SJSA1 (cell line): ENCODE measurements at places on chromosomes 4 and X.

DNA sequence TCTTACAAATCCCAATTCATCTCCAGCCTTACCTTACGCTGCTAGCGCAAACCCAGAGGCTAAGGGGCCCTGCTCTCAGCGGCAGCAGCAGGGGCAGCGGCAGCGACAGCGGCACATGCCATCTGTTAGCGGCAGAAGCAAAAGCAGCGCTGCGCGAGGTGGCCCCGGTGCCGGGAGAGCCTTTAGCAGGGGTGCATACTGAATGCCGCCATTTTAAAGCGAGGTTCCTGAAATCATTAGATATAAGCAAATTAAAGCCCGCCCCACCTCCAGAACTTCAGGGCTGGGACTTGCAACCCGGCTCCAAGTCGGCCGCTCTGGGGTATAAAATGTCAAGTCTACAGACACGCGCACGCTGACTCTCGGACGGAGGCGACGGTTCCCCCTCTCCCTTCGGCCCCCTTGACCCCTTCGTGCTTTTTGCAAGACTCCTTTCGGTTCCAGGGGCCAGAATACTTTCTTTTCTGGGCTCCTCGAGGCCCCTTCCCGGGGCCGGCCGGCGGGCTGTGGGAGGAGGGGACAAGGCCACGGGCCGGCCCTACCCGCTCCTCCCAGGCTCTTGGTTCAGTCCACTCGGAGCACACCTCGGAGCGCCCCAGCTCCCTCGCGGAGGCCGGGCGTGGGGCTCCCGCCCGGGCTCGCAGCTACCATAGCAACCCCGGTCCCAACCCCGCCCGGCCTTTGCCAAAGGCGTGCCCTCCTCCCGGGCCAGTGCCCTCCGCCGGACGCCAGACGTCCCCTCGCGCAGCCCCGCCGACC lies at the start of gene MBNL3:
Gene MBNL3, minus strand, starts transcription at position 220 of the 759 bp plus-strand sequence. CDS start 49,427 bp downstream, outside the sequence.
- peak within 1 kb of the TSS; percentile 31 for H3K4me3 ChIP-seq
- H3K27me3 ChIP-seq: peaks cover 49% of the 10 kb centered on the region
- no peaks in the 10 kb centered on the region for H3K36me3 ChIP-seq
- H3K4me1 ChIP-seq: peaks cover 11% of the 10 kb centered on the region
- peak; percentile 36 for DNase-seq
- no peak within 1 kb of the TSS for H3K27ac ChIP-seq

- peaks cover 5% of the 10 kb centered on the region for H3K4me1 ChIP-seq
- DNase-seq: no peak
- H3K36me3 ChIP-seq: no peaks in the 10 kb centered on the region
Observed at GRCh38 chrX:25005034-25005381, 10.8 kb downstream of the ARX start.

- no peak overlapping the region for H3K27ac ChIP-seq
- H3K4me3 ChIP-seq: no peak overlapping the region
- no peaks in the 10 kb centered on the region for H3K36me3 ChIP-seq
- no peak for DNase-seq
Observed at GRCh38 chrX:130176354-130176776, 4.6 kb downstream of the RAB33A start.

GRCh38 chr4:718460-718859 lies 12.8 kb downstream of the PCGF3 start:
- no peak overlapping the region for H3K4me3 ChIP-seq
- no peaks in the 10 kb centered on the region for H3K4me1 ChIP-seq
- no peaks in the 10 kb centered on the region for H3K27me3 ChIP-seq
- no peaks in the 10 kb centered on the region for H3K36me3 ChIP-seq
- no peak overlapping the region for H3K27ac ChIP-seq

DNA sequence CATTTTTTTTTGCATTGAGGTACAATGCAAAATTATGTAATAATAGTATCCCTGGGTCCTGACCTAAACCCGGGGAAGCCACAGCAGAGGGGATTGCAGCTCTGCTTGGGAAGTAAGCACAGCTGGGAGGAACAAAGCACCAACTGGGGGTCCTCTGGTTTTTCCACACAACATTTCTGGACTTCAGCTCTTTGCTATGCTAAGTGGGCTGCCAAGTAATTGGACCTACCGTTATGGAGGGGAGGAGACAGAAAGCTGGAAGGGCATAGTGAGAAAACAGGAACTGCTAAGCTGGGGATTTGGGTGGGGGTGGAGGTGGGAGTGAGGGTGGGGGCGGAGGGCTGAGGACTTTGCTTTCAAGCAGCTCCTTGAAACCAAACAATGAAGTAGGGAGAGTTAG lies 183.3 kb downstream of the ZIC3 start:
- no peak overlapping the region for H3K4me3 ChIP-seq
- no peak overlapping the region for H3K27ac ChIP-seq
- no peaks in the 10 kb centered on the region for H3K27me3 ChIP-seq
- DNase-seq: no peak

DNA sequence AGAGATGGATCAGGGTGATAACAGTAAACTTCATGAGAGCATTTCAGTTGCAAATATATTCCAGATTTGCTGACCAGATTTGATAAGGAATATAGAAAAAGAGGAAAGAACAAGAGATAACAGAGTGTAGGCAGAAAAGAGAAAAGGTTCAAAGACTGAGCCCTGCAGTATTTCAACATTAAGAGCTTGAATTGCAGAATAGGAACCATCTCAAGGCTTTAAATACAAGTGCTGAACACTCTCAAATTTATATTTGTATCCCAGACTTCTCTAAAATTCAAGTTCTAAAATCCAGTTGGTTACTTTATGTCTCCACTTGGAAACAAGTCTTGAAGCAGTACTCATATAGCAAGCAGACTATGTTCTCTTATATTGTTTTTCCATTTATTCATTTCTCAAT lies 9.7 kb upstream of the MYOZ2 start:
- no peak overlapping the region for H3K4me3 ChIP-seq
- no peaks in the 10 kb centered on the region for H3K27me3 ChIP-seq
- no peaks in the 10 kb centered on the region for H3K4me1 ChIP-seq
- no peaks in the 10 kb centered on the region for H3K36me3 ChIP-seq
- DNase-seq: no peak

DNA sequence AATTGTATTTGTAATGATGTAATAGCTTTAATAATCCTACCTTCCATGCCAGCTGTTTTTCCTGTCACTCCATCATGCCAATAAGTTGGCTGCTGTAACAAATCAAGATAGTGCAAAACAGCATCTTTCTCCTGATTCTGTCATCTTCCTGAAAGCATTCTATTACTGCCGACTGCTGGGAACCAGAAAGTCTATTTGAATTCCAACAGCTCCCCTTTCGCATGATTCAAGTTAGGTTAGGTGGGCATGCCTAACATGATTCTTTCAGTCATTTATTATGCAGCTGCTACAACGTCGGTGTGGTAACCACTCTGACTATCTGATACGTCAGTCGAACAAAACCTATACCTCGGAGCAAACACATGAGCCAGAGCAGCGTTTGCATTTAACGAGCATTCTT lies 127.9 kb upstream of the DMD start:
- no peaks in the 10 kb centered on the region for H3K36me3 ChIP-seq
- no peak overlapping the region for H3K27ac ChIP-seq
- DNase-seq: no peak
- H3K27me3 ChIP-seq: no peaks in the 10 kb centered on the region

- DNase-seq: no peak
- H3K4me1 ChIP-seq: no peaks in the 10 kb centered on the region
- H3K36me3 ChIP-seq: no peaks in the 10 kb centered on the region
Observed at GRCh38 chrX:137545711-137546651, 19.9 kb upstream of the ZIC3 start.

DNA sequence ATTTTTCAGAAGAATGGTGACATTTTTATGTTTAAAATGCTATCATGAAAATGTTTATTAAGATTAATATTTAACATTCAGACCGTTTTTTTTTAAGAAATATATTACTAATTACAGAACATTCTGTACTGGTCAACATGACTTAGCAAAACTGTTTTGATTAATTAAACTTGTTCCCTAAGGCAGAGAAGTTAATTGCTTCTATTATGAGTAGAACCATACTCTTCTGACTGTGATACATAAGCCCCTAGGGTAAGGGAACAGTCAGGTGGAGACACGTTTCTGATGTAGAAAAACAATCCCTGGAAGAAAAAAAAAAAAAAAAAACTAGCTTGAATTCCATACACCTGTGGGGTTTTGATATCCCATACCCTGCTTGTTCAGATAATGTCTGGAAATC lies 97.4 kb downstream of the GPM6A start:
- no peak for DNase-seq
- H3K4me1 ChIP-seq: no peaks in the 10 kb centered on the region
- H3K36me3 ChIP-seq: no peaks in the 10 kb centered on the region
- no peaks in the 10 kb centered on the region for H3K27me3 ChIP-seq
- no peak overlapping the region for H3K27ac ChIP-seq
- no peak overlapping the region for H3K4me3 ChIP-seq

DNA sequence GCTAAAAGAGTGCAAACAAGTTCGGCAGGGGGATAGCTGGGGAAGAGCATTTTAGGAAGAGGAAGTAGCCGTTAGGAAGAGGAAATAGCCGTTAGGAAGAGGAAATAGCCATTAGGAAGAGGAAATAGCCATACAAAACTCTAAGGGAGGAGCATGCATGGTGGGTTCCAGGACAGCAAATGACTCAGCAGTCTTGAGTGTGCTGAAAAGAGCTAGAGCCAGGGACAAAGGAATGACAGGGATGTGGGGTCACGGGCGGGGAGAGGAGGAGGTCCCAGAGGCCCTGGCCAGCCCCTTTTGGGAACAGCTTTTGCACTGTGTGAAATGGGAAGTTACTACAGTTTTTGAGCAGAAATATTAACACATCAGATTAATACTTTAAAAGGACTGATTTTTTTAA lies 882.6 kb downstream of the TRIML1 start:
- H3K4me1 ChIP-seq: no peaks in the 10 kb centered on the region
- H3K4me3 ChIP-seq: no peak overlapping the region
- no peaks in the 10 kb centered on the region for H3K36me3 ChIP-seq
- no peak overlapping the region for H3K27ac ChIP-seq
- H3K27me3 ChIP-seq: no peaks in the 10 kb centered on the region

- H3K4me3 ChIP-seq: no peak overlapping the region
- H3K27ac ChIP-seq: no peak overlapping the region
- H3K4me1 ChIP-seq: no peaks in the 10 kb centered on the region
- no peak for DNase-seq
- no peaks in the 10 kb centered on the region for H3K36me3 ChIP-seq
- H3K27me3 ChIP-seq: no peaks in the 10 kb centered on the region
Observed at GRCh38 chrX:105553118-105553517, 269.2 kb upstream of the NRK start.

DNA sequence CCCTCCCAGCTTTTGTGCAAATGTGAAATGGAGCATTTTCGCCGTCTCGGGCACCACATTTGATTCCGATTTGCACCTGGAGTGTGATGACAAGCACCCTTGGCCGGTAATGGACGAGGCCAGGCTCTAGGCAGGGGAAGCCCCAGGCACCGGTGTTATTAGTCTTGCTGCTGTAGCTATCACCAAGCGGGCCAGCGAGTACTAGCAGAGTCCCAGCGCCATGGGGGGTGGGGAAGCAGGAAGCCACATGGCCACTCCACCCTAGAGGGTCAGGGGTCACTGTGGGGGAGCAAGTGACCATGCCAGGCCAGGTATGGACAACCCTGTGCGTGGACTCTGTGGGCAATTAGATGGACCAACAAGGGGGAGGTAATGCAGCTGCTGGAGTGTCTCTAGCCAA lies 88.8 kb downstream of the CPZ start:
- no peaks in the 10 kb centered on the region for H3K27me3 ChIP-seq
- H3K27ac ChIP-seq: no peak overlapping the region
- no peaks in the 10 kb centered on the region for H3K36me3 ChIP-seq
- H3K4me3 ChIP-seq: no peak overlapping the region
- H3K4me1 ChIP-seq: no peaks in the 10 kb centered on the region

DNA sequence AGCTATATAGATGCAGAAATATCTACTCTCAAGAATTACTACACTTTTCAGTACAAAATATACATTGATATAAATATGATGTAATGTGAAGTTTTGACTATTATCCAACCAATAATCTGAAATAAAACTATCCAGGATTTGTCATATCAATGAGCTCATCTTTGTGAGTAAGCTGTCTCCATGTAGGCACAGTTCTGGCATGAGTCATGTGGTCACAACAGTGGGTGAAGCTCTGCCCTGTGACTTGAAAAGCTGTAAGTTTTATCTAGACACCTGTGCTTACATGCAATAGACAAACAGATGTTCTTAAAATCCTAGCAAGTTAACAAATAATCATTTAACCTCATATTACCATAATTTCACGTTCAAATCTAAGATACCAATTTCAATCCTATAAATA lies 192.7 kb downstream of the GABRG1 start:
- DNase-seq: no peak
- no peaks in the 10 kb centered on the region for H3K27me3 ChIP-seq
- no peak overlapping the region for H3K4me3 ChIP-seq

GRCh38 chrX:103774070-103774642 lies 2.5 kb upstream of the PLP1 start:
- H3K27ac ChIP-seq: no peak overlapping the region
- no peaks in the 10 kb centered on the region for H3K27me3 ChIP-seq
- no peaks in the 10 kb centered on the region for H3K36me3 ChIP-seq
- peak; percentile 13 for DNase-seq
- H3K4me1 ChIP-seq: no peaks in the 10 kb centered on the region
- H3K4me3 ChIP-seq: no peak overlapping the region

DNA sequence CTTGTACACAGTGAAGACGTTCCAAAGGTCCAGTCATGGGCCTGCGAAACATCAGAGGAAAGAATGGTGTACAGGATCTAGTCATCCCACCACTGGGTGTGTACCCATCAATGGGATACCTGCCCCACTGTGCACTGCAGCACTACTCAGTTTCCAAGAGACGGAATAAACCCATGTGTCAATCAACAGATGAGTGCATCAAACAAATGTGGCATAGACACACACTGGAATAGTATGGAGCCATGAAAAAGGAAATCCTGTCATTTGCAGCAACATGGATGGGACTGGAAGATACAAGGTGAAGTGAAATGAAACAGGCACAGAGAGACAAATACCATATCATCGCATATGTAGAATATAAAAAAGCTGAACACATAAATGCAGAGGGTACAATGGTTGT lies 48.0 kb downstream of the DHRSX start:
- H3K36me3 ChIP-seq: no peaks in the 10 kb centered on the region
- peaks cover 6% of the 10 kb centered on the region for H3K4me1 ChIP-seq
- DNase-seq: no peak

GRCh38 chr4:165839615-165840333 lies 33.3 kb upstream of the TLL1 start:
- no peaks in the 10 kb centered on the region for H3K4me1 ChIP-seq
- H3K36me3 ChIP-seq: no peaks in the 10 kb centered on the region
- DNase-seq: no peak
- H3K27me3 ChIP-seq: no peaks in the 10 kb centered on the region
- no peak overlapping the region for H3K4me3 ChIP-seq

GRCh38 chr4:38396845-38397547 lies 267.0 kb upstream of the KLF3 start:
- DNase-seq: no peak
- H3K27me3 ChIP-seq: no peaks in the 10 kb centered on the region
- no peaks in the 10 kb centered on the region for H3K36me3 ChIP-seq
- no peaks in the 10 kb centered on the region; the same call in 1 of the 2 replicates for H3K4me1 ChIP-seq
- H3K4me3 ChIP-seq: no peak overlapping the region

DNA sequence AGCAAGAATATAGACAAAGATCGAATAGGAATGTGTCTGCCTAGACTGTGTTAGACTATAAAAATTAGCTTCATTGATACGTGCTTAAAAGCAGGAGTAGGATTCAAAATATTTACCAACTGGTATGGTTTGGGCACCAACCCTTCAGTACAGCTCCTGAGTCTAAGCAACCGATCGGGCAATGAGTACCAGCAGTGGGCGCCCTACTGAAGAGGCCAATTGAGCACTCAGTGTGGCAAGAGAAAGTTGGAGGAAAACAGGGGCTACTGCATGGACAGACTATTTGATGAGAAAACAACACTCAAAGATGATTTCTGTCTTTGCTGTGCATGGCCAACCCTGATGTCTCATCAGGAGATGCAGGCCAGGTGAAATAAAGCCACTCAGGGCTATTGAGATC lies 176.0 kb upstream of the NWD2 start:
- no peaks in the 10 kb centered on the region for H3K36me3 ChIP-seq
- H3K4me3 ChIP-seq: no peak overlapping the region
- no peak overlapping the region for H3K27ac ChIP-seq
- H3K4me1 ChIP-seq: no peaks in the 10 kb centered on the region
